Cortex of kidney (tissue), 1 donor: ENCODE measurements at places on chromosomes 11 and 22.

GRCh38 chr11:65524741-65525545, at the start of gene SCYL1:
Gene SCYL1 (plus strand): TSS chr11:65525083. CDS start chr11:65525154, 71 bp downstream.
- DNase-seq: no peak

GRCh38 chr11:125036933-125037332, 26.2 kb upstream of the SLC37A2 start:
- no peak for DNase-seq

- DNase-seq: no peak
Measured at GRCh38 chr11:7846003-7846402, 49.3 kb upstream of the OR5P2 start.

GRCh38 chr22:42754658-42755057, 34.0 kb upstream of the A4GALT start:
- no peak for DNase-seq

GRCh38 chr11:134170919-134171281, 52.9 kb downstream of the NCAPD3 start:
- no peak for DNase-seq

DNA sequence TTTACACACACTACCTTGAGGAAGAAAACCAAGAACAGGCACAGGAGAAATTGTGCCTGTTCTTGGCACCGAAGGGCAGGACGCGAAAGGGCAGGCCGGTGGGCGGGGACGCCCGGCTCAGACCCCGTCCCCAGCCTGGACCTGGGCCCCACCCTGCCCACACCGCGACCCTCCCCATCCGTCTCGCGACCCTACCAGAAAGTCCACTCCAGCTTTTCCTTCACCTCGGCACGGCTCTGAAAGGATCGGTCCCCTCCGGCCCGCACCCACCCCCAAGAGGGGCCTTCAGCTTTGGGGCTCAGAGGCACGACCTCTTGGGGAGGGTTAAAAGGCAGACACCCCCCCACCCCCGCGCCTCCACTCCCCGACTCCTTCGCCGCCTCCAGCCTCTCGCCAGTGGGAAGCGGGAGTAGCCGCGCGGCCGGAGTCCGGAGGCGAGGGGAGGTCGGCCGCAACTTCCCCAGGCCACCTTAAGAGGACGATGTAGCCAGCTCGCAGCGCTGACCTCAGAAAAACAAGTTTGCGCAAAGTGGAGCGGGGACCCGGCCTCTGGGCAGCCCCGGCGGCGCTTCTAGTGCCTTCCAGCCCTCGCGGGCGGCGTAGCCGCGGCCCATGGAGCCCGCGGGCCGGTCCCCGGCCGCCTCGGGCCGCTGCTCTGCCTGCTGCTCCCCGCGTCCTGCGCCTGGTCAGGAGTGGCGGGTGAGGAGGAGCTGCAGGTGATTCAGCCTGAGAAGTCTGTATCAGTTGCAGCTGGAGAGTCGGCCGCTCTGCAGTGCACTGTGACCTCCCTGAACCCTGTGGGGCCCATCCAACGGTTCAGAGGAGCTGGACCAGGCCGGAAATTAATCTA, 4.4 kb downstream of the SEC14L6 start:
- no peak for DNase-seq

DNA sequence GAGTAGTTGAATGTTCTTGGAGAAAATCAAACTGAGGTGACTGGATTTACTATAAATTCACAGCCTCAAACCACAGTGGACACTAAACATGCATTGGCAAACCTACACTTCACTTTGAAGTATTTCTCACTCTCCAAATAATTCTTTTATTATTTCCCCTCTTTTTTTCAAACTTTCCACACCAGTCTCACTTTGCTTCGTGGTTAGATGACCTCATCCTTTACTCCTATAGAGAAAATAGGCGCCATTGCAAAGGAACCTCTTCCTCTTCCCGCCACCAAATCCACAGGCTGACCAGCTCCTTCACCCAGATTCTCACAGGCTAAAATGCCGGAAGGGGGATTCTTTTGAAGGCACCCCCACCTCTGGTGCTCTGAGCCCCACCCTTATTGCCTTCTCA, 33.4 kb downstream of the HTR3A start:
- no peak for DNase-seq

- DNase-seq: no peak
Measured at GRCh38 chr11:14543260-14543659, 23.1 kb upstream of the PSMA1 start.

DNA sequence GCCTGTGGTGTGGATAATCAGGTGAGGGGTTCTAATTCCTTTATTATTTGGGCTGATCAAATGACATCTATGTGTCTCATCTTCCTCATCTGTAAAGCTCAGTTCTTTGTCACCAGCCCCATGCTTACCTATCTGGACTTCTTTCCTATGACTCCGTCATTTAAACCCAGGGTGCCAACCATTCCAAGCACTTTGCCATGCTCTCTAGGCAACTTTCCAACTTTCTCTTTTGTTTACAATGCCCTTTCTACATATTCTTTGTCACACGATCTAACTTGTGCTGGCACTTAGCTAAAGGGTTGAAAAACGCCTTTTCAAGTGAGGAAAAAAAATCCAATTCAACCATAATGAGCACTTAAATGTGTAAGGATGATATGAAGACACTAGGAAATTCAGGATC, 27.9 kb downstream of the EXPH5 start:
- DNase-seq: no peak

- no peak for DNase-seq
Measured at GRCh38 chr11:14262271-14262846, 96.6 kb downstream of the RRAS2 start.

- no peak for DNase-seq
Measured at GRCh38 chr11:112150517-112150916, 13.4 kb downstream of the IL18 start.

DNA sequence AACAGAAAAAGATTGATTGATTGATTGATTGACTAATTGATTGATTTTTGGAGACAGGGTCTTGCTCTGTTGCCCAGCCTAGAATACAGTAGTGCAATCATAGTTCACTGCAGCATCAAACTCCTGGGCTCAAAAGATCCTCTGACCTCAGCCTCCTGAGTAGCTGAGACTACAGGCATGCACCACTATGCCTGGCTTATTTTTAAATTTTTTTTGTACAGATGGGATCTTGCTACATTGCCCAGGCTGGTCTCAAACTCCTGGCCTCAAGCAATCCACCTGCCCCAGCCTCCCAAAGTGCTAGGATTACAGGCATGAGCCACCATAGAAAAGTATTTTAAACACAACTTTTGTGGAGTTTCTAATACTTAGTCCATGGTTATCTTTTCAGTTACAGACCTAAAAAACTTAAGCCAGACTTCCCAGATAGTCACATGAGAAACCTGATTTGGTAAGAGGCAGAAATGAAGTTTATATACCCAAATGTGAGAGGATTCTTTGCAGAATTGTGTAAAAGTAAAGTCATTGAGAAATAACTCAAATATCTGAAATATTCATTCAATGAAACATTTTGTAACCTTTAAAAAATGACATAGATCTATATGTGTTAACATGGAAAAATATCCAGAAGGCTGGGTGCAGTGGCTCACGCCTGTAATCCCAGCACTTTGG, 186.5 kb downstream of the SWAP70 start:
- DNase-seq: no peak

- no peak for DNase-seq
Measured at GRCh38 chr11:47109051-47109726, 67.5 kb downstream of the ARFGAP2 start.

DNA sequence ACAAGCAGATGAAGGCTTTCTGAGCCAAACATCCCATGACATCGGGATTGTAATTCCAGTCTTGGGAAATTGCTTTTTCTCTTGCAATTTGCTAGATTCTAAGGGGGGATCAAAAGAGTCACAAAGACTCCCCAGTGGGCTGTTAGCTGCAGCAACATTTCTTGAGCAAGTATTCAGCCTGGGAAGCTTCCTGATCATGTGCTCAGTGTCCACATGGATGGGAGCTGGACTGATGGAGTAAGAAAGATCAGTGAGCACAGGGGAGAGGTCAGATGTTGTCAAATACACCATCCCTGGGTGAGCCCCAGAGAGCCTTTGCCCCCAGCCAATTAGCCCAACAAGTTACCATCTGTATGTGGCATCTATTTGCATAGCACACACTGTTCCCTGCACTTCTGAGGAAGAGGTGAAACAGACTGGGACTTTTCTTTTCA, 10.2 kb upstream of the GRK3 start:
- DNase-seq: no peak

DNA sequence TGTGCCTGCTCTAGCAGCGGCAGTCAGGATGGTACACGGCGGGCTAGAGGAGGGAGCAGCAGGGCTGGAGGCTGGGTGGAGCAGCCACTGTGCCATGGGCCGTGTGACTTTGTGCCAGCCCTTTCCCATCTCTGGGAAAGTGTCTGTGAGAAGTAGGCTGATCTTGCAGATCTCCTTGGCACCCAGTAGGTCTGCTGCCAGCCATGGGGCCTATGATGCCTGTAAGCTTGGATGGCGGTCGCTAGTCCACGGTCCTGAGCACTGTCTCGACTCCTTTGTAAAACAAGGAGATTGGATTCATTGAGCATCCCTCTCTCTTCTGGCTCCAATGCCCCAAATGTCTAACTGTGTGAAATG, 22.6 kb downstream of the AMPD3 start:
- DNase-seq: no peak

DNA sequence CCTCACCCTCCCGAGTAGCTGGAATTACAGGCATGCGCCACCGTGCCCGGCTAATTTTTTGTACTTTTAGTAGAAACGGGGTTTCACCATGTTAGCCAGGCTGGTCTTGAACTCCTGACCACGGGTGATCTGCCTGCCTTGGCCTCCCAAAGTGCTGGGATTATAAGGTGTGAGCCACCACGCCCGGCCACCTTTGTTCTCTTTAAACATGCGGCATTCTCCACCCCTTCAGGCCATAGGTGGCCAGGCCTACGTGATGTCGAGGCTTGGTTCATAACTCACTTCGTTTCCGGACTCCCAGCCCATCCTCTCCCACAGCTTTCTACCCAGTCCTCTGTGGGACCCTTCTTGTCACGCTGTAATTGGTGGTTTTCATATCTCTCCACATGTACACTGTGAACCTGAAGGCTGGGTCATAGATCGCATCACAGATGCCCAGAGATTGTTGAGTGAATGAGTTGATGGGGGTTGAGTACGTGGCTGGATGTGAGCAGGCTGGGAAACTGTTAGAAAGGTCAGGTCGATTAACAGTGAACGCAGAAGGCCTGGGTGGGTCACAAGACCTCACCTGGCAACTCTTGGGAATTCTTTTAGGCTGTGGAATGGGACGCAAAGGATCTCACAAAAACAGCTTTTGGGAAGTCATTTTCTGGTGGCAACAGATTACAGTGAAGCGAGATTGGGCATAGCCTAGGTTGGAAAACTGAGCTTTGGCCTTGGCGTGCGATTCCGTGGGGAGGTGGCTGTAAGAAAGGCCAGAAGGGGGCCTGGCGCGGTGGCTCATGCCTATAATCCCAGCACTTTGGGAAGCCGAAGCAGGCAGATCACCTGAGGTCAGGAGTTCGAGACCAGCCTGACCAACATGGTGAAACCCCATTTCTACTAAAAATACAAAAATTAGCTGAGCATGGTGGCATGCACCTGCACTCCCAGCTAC, 44.5 kb downstream of the ST14 start:
- no peak for DNase-seq

DNA sequence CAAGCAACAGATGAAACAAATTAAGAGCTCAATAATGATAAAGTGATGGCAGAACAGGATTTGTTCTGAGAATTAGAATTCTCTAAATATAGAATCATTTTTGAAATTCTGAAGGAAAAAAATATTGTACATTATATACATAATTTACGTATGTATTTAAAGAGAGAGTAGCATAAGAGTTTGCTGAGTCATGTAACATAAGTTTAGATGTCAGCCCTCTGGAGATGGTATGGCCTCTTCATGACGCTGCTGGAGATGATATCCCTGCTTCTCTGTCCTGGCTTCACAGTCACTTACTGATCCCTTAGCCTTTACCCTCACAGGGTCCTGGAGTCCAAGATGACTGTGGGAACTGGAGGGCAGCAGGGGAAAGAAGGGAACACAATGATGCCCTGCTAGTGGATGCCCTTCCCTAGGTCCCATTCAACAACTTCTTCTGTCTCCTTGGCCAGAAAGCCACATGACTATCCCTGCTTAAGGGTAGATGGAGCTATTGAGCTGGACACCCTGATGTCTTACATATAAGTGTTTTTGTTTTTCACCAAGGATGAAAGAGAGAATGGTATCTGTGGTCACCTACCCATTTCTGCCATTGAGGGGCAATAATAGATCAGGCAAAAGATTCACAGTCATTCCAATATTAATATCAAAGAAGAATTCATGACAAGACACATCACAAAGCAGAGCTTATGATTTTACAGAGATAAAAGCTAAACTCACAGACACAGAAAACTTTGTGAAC, 753.1 kb downstream of the TBC1D22A start:
- no peak for DNase-seq

- DNase-seq: no peak
Measured at GRCh38 chr22:40000171-40000570, 5.4 kb downstream of the FAM83F start.

- DNase-seq: no peak
Measured at GRCh38 chr11:46508360-46508759, 85.5 kb downstream of the AMBRA1 start.

GRCh38 chr11:73931039-73931645, 19.7 kb upstream of the DNAJB13 start:
- no peak for DNase-seq

GRCh38 chr11:47488674-47489394, 39.9 kb upstream of the RAPSN start:
- DNase-seq: no peak

GRCh38 chr11:59643390-59643789, 25.4 kb downstream of the PATL1 start:
- no peak for DNase-seq

DNA sequence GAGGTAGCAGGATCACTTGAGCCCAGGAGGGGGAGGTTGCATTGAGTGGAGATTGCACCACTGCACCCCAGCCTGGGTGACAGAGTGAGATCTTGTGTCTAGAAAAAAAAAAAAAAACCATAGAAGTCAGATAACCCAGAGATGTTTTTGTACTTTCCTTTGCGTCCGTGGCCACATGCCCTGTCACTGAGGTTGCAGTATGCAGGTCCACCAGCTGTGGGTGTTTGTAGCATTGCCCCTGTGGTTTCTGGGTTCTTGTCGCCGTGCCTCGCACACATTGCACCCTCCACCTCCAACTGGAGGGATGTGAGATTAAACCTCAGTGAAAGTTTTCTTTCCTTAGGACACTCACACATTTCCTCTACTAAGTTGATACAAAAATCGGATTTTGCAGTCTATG, 70.3 kb downstream of the TNRC6B start:
- no peak for DNase-seq

- DNase-seq: no peak
Measured at GRCh38 chr22:26995235-26995634, 337.8 kb downstream of the MIAT start.

DNA sequence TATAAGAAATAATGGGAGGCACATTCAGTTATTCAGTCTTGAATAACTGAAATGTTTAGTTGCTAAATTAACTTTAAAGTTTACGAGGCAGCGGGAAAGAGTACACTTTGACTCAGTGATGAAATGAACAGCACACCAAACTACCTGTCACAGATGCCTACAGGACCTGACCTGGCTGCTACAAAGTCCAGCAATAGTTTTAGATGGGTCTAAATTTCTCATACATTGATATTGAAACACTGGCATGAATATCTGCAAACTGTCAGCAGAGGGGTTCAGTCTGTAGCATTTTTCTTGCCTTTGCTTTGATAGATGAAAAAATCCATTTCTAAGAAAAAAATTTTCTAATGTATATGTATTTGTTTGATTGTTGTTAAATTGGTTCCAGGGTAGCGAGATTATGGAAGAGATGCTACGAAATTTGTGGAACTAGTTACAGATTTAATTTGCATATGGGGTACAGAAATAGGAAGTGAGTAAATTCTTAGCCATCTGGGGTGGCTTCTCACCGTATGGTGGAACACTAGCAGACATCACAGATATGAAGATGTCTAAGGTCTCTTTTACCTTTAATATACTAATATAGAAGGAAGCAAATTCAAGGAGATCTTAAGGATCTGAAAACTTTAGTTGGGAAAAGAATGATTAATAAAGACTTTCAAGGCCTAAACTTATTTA, 20.8 kb upstream of the GAB2 start:
- no peak for DNase-seq
